Left ventricle myocardium superior (tissue), 1 donor: ENCODE measurements at places on chromosomes 3 and 15.

GRCh38 chr3:184320104-184320445 is 5.7 kb downstream of the EIF4G1 start:
- DNase-seq: peak; percentile 98

DNA sequence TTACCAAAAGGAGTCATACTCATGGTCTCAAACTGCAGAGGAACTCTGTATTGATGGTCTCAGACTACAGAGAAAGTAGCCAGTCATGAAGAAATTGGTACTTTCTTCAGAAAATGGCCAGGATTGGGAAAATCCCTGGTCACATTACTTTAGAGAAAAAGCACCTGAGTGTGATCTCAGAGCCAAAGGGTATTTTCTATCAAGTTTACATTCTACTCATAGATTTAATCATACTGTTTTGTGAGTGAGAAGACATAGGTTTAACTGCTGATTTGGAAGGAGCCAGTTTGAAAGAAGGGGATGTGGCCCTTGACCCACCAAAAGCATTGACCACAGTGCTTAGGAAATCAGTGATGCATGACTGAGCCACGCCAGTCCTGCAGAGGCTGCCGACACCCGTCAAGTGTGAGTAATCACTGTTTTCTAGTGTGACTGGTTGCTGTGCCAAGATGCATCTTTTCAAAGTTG is 203.6 kb downstream of the AKAP13 start:
- peak; percentile 45 for DNase-seq

- no peak for DNase-seq
Observed at GRCh38 chr3:39149059-39149455, 4.3 kb downstream of the CSRNP1 start.

DNA sequence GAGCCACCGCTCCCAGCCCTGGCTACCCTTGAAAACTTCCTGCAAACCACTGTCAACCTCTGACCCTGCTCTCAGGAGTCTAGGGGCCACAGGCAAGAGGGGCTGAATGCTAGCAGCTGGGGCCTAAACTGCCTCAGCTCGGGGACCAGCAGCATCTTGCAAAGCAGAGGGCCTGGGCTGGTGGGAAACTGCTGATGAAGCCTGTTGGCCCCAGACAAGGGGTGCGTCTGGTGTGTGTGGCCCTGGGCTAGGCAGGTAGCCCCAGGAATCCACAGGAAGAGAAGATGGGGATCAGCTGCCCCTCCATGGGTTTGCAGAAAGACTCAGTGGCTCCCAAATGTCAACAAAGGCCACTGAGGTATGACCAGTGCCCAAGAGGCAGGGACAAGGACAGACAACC is 8.2 kb upstream of the POLG start:
- no peak for DNase-seq

DNA sequence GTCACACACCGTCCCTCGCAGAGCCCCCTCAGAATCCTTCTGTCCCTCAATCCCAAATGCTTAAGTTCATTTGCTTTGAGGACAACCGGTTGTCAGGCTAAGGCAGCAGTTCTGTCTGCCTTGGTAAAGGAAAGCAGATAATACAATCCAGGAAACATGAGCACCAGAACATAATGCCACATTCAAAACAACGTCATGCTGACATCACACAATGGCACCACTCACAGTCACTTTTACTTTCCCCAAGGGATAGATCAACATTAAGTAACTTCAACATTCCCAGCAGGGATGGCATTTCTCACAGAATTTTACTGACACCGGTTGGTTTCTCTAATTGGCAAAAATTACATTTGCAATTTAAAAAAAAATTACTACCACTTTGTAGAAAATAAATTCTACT is 74.6 kb upstream of the PSMD6 start:
- DNase-seq: no peak

DNA sequence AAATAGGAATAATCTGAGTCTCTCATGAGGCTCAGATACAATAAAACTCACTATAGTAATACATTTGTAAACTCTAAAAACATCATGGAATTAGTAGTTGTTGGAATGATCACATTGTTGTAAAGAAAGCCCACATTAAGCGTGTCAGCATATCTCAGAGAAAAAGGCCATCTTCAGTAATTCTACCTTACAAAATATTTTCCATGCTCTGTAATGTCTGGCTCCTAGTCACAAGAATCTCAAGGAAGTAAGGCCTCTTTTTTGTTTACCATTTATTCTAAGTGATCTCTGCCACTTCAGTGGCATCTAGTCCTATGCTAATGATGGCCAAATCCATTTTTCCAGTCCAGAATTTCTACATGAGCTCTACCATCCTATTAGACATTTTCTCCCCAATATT is 240.2 kb upstream of the ZNF717 start:
- DNase-seq: no peak

- DNase-seq: no peak
Observed at GRCh38 chr3:156349111-156349510, 205.8 kb downstream of the SSR3 start.

- no peak for DNase-seq
Observed at GRCh38 chr3:60809857-60810610, 441.2 kb downstream of the FHIT start.

DNA sequence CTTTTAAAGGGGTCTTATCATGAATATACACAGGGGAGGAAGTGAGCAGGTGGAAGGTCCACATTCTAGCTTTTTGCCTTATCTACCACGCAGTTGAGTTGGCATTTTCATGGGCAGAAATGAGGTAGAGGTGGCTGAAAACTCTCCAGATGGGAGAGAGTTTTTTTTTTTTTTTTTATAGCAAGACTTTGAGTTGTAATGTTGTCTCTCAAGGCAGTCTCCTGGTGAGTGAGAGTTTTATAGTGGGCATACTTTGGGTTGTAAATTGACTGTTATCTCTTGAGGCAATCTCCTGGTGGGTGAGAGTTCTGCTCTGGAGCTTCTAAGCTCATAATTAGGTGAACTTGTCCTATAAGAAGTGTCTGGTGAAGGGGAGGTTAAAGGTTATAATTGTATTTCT is 191.7 kb upstream of the NAALADL2 start:
- no peak for DNase-seq

GRCh38 chr3:112498914-112499711 is at the start of gene BTLA:
Gene BTLA, minus strand, starts transcription at chr3:112499472. Its CDS starts 114 bp downstream, at chr3:112499358.
- DNase-seq: no peak

- no peak for DNase-seq
Observed at GRCh38 chr15:94457661-94458060, 226.3 kb downstream of the MCTP2 start.

- DNase-seq: no peak
Observed at GRCh38 chr3:101243285-101244211, 76.8 kb downstream of the IMPG2 start.

DNA sequence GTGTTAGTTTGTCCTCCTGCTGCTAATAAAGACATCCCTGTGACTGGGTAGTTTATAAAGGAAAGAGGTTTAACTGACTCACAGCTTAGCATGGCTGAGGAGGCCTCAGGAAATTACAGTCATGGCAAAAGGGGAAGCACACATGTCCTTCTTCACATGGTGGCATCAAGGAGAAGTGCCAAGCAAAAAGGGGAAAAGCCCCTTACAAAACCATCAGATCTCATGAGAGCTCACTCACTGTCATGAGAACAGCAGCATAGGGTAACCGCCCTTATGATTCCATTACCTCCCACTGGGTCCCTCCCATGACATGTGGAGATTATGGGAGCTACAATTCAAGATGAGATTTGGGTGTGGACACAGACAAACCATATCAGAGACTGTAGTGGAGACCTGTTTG is 27.0 kb downstream of the TM2D3 start:
- no peak for DNase-seq

DNA sequence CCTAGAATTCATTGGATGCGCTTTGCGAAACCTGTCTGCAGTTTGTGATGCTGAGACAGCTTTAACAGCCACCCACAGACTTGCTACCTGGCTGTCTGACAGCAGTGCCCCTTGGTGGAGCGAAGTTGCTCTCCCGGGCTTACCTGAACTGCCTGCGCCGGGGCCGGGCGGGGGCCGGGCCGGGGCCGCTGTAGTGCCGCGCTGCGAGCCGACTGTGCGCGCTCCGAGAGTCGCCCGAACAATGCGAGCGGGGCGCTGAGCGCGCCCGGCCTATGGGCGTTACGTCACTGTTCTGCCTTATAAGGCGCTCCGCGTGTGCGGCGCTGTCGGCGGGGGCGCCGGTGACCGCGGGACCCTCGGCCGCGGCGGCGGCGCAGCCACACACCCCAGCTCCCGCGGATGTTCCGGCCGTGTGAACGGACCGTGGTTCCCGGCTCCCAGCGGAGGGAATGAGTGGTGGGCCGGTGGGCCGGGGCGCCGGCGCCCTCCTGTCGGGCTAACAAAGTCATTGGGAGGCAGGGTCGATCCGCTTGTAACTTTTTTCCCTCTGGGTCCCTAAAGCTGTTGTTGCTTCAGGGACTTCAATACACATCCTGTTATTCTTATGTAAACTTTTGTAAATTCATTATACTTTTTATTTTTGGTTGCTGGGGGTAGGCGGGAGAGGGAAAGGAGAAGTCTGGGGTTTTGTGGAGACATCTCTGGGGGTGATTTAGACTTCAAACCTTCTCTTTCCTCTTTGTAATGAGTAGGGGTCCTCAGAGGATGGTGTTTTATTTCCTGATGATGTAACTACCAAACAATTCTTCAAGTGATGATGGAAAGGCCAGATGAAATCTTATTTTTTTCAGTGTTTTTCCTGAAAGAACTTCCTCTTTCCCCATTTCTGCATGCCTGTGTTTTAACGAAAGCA is 58.5 kb downstream of the CMSS1 start:
- DNase-seq: peak; percentile 91

- DNase-seq: no peak
Observed at GRCh38 chr3:148998297-148998696, 7.0 kb downstream of the GYG1 start.

DNA sequence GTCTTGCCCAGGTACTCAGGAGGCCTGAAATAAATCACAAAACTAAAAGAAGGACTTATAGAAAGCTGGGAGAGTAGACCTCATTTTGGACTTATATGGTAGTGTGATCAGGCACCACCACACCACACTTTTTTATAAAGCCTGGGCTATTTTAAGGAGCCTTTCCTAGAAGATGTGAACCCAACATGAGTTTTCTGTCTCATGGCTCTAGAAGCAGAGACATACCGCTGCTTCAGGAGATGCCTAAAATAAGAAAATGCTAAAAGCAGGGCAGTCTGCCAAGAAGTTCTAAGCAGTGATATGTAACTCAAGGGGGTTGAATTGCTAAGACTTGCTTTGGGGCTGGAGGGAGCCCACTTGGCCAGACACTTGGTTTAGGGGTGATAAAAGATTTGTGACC is 49.6 kb downstream of the SUMF1 start:
- DNase-seq: no peak

DNA sequence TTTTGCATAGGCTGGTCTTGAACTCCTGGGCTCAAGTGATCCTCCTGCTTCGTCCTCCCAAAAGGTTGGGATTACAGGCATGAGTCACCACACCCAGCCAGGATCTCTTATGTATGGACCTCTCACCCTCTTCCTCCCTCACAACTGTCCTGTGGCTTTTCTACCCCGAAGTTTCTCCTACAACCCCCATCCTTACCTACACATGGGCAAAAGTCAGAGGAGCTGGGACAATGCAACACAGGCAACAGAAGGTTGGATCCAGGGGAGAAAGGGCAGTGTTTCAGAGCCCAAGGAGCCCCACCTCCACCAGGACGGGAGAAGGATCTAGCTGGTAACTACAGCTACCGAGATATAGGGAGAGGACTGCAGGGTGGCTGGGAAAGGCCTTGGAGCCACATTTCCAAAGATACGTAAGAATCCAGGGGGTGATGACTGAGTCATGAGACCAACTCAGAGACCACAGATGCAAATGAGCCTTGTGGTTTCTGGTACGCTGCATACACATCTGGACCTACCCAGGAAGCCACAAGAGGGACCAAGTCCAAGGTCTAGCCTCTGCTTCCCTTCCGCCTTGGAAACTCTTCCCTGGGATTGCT is 13.6 kb downstream of the IGDCC4 start:
- no peak for DNase-seq

- DNase-seq: no peak
Observed at GRCh38 chr3:57956119-57956832, 51.9 kb upstream of the FLNB start.

DNA sequence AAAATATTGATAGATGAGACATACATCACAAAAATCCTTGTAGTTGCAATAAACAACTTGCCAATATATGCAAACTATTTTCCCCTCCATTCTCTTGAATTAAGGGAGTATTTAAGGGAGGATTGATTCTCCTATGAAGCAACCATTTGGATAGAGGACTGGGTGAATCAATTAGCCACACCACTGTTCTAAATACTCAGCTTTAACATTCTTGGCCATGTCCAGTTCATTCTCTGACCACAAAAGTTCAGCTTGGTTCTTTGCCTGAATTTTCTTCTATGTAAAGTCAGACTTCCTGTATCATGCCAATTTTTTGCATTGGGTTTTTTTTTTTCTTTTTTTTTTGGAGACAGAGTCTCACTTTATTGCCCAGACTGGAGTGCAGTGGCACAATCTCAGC is 15.8 kb upstream of the SEC11A start:
- DNase-seq: no peak

DNA sequence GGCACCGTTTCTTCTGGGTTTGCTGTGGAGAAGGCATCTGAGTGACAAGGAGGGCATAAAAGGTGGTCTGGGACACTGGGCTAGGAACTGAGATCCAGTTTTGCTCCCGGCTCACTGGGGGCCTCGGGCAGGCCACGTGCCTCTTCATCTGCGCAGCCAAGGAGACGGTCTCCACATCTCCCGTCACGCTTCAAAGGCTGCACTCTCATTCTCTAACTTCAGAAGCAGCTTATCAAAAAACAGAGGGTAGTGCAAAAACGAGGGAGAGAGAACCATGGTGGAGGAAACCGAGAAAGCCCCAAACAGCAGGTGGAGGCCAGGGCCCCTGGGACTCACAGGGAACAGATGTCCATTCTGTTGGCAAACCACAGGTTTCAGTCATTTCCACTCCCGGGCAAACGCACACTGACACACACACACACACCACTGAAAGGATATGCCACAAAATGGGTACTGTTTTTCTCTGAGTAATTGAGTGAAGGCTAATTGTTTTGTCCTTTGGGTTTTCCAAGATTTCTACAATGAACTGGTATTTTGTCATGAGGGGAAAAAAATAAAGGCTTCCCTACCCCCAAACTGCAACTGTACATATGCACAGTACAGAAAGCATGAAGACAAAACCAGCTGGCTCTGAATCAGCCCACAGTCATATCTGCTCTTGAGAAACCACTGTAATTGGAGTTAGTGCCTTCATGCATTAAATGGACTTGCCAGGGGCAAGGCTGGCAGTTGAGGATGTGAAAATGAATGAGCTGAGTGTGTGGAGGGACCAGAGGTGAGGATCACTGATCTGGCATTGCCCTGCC is 71.9 kb downstream of the MGLL start:
- no peak for DNase-seq

DNA sequence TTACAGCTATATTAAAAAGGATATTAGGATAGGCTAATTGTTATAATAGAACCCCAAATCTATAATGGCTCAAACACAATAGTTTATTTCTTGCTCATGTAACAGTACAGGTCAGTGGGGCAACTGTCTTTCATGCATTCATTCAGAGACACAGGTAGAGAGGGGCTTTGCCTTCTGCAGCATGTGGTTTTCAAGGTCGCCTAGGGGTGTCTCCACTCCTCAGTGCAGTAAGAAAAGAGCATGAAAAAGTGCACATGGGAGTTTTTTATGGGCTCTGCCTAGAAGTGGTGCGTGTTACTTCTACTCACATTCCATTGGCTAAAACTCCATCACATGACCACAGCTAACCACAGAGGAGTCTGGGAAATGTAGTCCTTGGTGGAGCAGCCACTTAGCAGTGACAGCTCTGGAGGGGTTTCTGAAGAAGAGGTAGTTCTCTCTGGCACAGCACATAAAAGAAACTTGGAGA is 1.8 kb downstream of the ZBTB38 start:
- no peak for DNase-seq
